ENCODE measurements at places on chromosomes 3 and 15. TPM values are rescaled to one million over a fixed set of nuclear protein-coding genes. Genes with fewer than 3 reads are reported as not detected.

The SEMA7A gene
- 0.33 TPM for total RNA-seq

The FBXO45 gene
- total RNA-seq, result 4.4 TPM

The NUP210 gene
- total RNA-seq, result 19.1 TPM

The DNAJB8 gene
- total RNA-seq, result not detected

The TIMP4 gene
- total RNA-seq, result 11.7 TPM

The ZNF80 gene
- not detected for total RNA-seq

The FMN1 gene
- 13.7 TPM for total RNA-seq

DNA sequence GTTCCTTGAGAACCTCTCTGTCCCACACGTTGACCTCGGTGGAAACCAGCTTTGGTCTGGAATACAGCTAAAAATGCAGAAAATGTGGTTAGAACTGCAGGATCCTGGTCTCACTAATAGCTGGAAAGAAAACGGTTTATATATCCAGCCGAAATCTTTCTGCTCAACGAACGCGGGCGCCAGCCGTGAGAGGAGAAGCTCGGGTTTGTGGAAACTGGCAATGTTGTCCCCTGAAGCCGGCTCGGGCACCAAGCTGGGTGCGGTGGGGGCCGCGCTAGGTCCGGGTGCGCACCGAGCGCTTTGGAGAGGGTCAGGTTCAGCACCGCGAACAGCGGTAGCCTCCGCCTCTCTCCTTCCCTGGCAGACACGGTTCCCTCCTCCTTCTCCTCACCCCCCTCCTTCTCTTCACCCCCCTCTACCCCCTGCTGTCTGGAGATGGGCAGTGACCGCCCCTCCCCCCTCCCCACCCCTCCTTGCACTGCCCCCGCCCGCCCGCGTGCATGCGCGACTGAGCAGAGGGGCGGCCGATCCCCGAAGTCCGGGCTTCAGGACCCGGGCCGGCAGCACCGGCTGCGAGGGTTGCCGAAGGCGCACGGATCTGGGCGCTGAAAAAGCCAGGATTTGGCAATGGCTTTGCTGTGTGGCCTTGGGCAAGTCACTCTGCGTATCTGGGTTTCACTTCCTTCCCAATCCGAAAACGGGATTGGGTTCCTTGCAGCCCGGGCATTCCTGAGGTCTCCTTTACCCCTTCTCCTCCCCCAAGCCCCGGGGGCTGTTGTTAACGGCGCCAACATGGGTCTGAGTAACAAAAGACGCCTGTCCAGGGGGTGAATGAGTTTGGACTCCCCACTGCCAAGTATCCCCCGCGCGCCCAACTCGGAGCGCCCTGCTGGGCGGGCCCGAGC is at the start of gene SKOR1:
SKOR1 (plus strand) TSS at position 534 of the 905 bp plus-strand sequence; CDS start at position 628, 94 bp downstream.
- DNase-seq, result no peak

GRCh38 chr3:73716418-73716817 is 91.7 kb upstream of the PDZRN3 start:
- DNase-seq, result no peak

DNA sequence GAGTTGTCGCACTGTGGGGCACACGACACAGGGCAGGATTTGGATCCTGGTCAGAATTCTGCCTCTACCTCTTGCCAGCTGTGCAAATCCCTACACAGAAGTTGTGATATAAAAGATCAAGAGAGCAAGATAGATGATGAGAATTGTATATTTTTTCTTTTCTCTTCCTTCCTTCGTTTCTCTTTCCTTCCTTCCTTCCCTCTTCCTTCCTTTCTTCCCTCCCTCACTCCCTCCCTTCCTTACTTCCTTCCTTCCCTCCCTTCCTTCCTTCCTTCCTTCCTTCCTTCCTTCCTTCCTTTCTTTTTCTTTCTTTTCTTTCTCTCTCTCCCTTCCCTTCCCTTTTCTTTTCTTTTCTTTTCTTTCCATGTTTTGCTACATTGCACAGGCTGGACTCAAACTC is 12.0 kb upstream of the AHSG start:
- DNase-seq, result no peak

GRCh38 chr3:152944671-152945070 is 109.7 kb downstream of the P2RY1 start:
- no peak for DNase-seq

- DNase-seq, result no peak
These were observed 20.2 kb upstream of the LMCD1 start for GRCh38 chr3:8481380-8481779.

- DNase-seq, result no peak
These were observed 453.5 kb downstream of the SOX2 start for GRCh38 chr3:182165234-182165633.

DNA sequence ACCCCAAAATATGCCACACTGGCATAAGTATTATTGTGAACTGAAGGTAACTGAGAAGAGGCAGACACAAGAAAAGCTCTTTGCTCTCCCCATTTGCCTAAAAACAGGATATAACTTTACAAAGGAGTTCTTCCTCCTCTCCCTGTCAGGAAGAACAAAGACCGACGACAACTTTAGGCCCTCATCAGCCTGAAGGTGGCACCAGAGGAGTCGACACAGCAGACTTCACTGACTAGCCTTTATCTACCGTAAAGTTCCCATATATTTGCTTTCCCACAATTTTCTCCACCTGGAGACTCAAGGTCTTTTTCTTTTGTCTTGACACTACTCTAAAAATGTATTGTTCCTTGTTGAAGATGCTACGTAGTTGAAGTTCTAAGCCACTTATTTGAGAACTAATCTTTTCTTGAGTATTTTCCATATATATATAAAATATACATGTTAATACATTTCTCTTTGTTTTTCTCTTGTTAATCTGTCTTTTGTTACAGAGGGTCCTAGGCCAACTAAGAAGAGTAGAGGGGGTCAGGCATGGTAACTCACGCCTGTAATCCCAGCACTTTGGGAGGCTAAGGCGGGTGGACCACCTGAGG is 16.2 kb upstream of the XIRP1 start:
- DNase-seq, result peak; percentile 69

- no peak for DNase-seq
These were observed 67.4 kb downstream of the ATP13A5 start for GRCh38 chr3:193310914-193311723.

DNA sequence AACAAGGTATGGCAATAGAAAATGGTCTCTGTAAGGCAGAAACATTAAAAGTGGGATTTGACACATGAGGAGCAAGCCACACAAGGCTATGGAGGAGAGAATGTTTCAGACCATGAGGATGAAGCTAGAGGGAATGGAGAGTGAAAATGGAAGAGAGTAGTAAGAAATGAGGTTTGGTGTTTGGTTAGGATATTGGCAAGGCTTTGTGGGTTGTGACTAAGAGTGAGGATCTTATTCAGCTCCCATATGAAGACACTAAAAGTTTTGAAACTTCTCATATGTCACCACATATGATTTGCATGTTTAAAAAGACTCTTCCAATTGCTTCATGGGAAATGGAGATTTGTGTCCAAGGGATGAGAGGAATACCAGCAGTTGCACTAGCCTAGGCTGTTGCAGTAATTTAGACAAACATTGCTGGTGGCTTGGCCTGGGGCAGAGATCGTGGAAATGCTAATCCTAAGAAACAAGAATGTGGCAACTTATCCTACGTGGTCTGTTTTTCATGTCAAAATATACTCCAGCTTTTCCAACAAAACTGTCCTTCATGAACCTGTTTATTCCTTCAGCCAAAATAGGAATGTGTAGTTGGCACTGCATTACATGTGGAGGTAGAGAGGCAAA is 749.0 kb downstream of the PDCD6IP start:
- DNase-seq, result no peak

DNA sequence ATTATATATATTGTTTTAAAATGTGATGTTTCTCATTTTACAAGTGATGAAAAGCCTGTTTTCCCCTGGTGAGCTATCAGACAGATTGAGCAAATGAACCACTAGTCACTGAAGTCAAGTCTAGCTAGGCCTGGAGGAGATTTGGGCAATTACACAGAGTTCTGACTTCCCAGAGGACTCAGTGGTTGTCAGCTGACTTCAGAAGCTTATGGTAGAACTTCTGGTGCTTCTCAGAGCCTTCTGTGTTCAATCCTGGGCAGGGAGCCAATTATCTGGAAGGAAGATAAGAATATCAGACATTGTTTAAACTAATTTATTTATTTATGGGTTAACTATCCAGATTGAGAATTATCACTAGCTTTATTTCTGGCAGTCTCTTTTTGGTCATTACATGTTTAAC is 37.7 kb upstream of the NAALADL2 start:
- DNase-seq, result no peak

GRCh38 chr3:46420931-46421330 is 13.9 kb downstream of the CCRL2 start:
- DNase-seq, result no peak

DNA sequence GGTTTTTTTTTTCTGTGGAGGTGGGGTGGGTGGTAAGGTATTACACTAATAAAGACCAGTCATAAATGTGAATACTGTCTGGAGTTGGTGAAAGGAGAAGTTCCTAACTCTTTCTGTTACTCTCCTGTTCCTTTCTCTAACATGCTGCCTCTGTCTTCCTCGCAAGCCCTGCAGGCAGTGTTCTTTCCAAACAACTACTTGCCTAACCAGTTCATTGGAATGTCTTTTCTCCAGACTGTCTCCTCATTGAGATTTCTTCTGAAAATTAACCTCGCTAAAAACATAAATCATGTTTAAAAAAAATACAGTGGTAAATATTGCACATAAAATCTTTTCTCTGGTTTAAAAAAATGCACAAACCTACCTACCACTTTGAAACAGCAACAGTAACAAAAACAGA is 135.2 kb downstream of the TP63 start:
- no peak for DNase-seq

- DNase-seq, result peak; percentile 58
These were observed 14.6 kb downstream of the RAB43 start for GRCh38 chr3:129106866-129107565.

- DNase-seq, result no peak
These were observed 79.7 kb downstream of the OTOL1 start for GRCh38 chr3:161576311-161576710.

DNA sequence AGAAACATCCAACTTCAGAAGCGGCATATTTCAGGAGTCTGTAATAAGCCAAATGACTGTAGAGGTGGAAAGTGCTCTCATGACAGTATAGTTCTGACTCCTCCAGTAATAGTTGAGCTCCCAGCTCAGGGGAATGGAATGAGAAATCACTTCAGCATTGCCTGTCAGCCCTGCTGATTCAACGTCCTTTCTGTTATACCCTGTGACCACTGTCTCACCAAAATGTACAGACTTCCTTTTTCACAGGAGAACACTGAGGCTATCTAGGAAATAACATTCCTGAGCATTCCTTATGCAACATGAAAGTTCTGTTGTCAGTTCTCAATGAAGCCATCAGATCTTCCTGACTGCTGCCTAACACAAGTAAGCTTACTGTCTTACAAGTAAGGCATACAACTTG is 284.5 kb upstream of the MME start:
- no peak for DNase-seq

GRCh38 chr15:41977757-41978383 is 5.5 kb upstream of the EHD4 start:
- DNase-seq, result no peak

Data from body of pancreas (tissue), 4 donors.